ENCODE measurements at places on chromosomes 7 and 10.

- DNase-seq, result no peak
Measured at GRCh38 chr10:3357737-3358136, 185.2 kb upstream of the PITRM1 start.

DNA sequence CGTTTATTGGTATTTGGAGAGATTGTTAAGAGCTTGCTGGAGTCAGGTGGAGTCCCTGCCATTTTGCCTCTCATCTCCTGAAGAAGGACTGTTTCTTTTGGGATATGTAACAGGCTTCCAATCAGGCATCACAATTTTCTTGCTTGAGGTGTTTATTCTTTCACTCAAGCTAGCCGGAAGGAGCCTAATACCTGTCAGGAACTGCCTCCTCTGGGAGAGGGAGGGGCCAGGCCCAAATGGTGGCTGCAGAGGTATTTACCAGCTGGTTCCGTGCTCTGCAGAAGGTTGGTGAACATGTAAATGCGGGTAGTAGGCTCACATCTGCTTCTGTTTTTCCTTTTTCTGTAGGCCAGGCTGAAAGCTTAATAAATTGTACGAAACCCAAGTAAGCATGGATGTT, 114.0 kb downstream of the TCF7L2 start:
- no peak for DNase-seq

DNA sequence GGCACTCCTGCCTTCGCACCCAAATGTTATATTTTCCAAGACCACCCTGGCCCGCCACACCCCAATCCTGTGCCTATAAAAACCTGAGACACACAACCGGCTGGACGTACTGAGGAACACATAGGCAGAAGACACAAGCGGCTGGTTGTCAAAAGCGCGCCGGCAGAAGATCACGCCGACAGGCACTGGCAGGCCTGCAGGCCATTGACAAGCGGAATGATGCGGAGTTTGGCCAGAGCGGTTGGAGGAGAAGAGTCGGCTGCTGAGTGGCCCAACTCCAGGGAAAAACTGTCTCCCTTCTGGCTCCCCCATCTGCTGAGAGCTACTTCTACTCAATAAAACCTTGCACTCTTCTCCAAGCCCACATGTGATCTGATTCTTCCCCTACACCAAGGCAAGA, 39.7 kb upstream of the SAMD8 start:
- DNase-seq, result no peak

- DNase-seq, result no peak
Measured at GRCh38 chr10:46096446-46096845, 50.4 kb upstream of the MSMB start.

DNA sequence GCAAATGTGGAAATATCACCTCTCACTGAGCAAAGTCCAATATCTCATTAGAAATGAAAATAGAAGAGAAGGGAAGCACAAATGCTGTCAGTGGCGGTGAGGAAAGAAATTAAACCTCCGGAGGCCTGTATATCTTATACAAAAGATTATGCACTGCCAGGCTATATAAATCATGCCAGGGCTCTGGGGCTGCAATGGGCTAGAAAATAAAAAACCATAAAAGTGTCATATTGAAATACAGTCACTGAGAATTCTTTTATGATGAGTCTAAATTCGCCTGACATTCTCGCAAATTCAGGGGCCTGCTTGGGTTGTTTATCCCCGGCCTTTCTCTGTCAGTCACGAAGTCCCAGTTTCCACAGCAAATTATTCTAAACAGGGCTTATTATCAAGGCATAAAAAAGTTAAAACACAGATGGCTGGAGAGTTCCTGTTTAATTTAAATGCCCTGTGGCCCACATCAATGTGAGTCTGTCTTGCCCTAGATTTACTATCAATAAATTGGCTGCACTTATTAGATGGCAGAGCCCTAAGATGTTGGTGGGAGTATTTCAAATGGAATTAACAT, 193.8 kb downstream of the SNX10 start:
- DNase-seq, result no peak

GRCh38 chr7:148915211-148915610, 31.1 kb upstream of the EZH2 start:
- no peak for DNase-seq

GRCh38 chr7:51613911-51614357, 297.3 kb upstream of the COBL start:
- no peak for DNase-seq

GRCh38 chr7:80869821-80870751, 48.8 kb downstream of the SEMA3C start:
- no peak for DNase-seq

- peak; percentile 17 for DNase-seq
Measured at GRCh38 chr10:29736366-29737073, 101.7 kb upstream of the SVIL start.

DNA sequence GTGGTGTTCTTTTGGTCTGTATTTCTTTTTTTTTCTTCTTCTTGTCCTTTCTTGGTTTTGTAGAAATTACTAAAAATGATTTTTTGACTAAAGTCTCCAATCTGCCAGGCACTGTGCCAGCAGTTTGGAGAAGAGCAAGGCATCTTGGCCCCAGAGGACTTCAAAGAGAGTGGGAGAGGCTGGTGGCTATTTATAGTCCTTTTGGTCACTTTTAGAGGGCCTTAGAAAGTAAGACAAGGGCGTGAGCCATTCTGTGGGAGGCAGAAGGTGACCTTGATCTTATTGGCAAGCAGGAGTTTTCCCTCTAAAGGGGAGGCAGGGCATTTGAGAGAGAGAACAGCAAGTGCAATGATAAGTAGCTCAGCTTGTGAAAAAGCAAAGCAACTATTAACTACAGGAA, 211.9 kb downstream of the GALNT17 start:
- DNase-seq, result no peak

- no peak for DNase-seq
Measured at GRCh38 chr10:6516929-6517284, 63.2 kb downstream of the PRKCQ start.
